Psoas muscle (tissue), 8 donors: ENCODE measurements at places on chromosomes 7 and 10.

DNA sequence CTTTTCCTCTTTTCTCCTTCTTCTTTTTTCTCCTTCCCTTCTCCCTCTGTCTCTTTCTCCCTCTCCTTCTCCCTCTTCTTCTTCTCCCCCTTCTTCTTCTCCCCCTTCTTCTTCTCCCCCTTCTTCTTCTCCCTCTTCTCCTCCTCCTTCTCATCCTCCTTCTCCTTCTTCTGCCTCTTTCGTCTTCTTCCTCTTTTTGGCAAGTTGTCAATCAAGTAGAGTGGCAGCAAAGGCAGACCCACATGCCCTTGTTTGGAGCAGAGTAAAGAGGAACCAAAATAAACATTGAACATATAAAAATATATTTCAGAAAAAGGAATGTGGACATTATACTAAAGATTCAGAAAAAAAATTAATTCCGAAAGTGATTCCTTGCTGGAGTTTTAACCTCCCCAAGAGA, 59.6 kb upstream of the ZNF33B start:
- DNase-seq, result no peak

GRCh38 chr7:105874055-105874454, 2.3 kb downstream of the ATXN7L1 start:
- DNase-seq, result no peak

DNA sequence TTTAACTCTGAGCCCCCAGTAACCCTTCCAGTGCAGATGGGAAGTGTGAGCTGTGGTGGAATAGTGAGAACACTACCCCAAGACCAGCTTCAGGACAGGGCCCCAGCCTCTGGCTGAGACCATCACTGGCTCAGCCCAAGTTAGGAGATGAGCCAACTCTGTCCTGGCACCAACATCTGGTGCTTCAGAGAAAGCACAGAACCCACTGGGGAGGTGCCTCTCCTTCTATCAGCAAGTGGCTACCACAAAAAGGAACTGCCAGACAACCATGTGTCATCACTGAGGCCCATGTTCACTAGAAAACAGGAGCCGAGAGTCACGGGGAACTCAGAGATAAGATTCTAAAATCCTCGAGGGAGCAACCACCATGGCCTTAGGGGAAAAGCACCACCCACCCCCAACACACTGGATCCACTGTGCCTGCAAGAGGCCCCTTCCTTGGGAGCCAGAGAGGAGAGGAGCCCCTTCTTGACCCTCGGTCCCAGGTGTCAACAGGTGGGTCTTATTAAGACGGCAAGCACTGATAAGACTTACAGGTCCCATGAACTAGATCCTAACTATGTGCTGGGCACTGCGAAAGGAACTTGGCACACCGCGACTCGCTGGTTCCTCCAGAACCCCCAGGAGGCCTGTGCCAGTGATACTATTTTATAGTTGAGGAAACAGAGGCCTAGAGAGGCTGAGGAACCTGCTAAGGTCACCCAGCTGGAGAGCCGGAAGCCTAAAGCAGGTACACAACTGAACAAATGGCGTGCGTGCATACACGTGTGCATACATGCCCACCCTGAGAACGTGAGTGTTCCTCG, 102.7 kb downstream of the FAM53B start:
- DNase-seq, result no peak

- no peak for DNase-seq
Measured at GRCh38 chr10:69712342-69712741, 82.3 kb downstream of the FAM241B start.

GRCh38 chr7:135768467-135768866, 19.9 kb upstream of the FAM180A start:
- no peak for DNase-seq

- no peak for DNase-seq
Measured at GRCh38 chr7:154628556-154628955, 374.4 kb downstream of the PAXIP1 start.

DNA sequence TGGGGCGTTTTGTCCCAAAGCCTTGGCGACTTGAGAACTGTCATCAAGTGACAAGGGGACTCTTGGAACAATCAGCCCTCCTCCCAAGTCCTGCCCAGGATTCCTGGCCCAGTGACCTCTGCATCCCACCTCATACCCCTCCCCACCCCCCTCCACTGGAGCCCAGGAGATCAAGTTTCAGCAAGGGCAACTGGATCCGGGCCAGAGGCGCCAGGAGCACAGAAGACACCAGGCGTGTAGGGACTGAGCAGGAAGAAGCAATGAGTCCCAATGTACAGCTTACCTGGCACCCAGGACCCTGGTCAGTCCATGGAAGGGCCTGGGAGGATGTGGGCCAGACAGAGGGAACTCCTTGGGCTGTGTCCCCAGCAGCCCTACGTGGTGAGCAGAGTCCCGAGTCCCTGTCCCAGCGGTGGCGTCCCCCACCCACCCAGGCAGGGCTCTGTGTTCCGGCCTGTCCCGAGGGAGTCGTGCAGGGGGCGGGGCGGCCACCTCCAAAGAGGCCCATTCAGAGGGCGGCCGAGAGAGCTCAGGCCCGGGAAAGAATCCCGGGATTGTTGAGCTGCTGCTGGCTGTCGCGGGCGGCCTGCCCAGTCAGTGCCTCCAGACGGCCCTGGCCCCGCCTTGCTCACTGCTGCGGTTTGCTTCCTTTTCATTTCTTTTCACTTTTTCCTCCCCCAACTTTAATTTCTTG, 254.1 kb downstream of the TNS3 start:
- DNase-seq, result peak; percentile 90

- DNase-seq, result no peak
Measured at GRCh38 chr10:43968076-43968475, 319.4 kb upstream of the ZNF32 start.

DNA sequence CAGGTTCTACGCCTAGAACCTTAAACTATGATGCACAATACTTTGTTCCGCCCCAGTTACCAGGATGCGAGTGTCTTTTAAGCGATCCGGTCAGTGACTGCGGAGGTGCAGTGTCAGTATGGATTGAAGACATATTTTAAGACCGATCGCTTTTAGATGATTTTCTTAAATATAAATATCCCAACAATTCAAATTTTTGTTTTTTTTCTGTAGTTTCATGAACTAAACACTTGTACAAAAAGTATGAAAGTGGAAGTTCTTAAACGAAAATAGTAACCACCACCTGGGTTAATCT, 835 bp downstream of the COMMD3 start:
- no peak for DNase-seq

- DNase-seq, result no peak
Measured at GRCh38 chr10:43299579-43299978, 32.7 kb upstream of the RASGEF1A start.

DNA sequence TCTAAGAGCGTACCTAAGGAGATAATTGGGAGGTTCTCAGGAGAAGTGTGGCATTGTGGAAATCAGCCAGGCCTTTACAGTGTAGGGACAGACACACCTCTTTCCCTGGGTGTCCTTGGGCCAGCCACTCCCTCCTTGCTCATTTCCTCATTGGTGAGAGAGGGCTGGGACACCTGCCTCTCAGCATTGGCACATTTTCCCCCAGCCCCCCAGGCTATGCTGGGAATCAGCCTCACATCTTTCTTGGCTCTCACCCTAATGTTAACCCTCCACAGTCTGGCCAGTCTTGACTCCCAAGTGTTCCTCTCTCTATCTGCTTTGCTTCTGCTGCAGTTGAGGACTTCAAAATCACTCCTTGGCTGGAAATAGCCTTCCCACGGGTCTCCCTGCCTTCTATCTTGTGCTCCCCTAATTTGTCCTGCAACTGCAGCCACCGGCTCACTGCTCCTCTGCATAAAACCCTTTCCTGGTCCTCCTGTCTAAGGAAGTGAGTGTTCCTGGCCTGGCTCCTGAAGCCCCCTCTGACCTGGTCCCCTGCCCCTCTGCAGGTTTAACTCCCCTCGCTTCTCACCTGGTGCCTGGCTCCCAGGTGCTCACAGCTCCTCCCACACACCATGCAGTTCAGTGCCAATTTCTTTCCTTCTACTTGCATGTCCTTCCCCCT, 15.8 kb downstream of the TBXAS1 start:
- no peak for DNase-seq

DNA sequence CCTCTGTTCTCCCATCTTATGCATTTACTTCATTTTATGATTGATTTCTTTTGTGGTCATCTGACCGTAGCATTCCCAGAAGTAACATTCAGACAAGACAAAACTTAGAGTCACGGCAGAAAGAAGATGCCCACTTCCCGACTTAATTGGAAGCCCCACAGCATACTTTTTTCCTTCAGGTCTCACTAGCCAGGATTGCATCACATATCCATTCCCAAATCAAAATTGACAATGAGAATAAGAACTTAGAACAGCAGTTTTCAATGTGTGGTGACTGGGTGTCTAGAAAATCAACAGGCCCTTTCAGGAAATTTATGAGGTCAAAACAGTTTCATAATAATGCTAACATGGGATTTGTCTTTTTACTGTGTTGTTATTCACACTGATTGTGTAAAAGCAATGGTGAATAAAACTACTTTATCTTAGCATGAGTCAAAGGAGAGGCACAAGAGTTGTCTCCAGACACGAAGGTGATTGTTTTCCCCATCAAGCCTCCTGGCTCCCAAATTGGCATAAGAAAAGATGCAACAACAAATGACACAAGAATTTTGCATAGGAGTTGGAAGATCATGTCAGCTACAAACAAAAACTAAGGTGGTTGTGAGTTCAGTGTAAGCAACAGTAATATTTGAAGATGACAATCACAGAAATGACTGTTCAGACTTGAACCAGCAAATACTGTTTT, 493.9 kb downstream of the HTR7 start:
- DNase-seq, result no peak

GRCh38 chr7:21980926-21981500, 35.3 kb upstream of the CDCA7L start:
- no peak for DNase-seq

DNA sequence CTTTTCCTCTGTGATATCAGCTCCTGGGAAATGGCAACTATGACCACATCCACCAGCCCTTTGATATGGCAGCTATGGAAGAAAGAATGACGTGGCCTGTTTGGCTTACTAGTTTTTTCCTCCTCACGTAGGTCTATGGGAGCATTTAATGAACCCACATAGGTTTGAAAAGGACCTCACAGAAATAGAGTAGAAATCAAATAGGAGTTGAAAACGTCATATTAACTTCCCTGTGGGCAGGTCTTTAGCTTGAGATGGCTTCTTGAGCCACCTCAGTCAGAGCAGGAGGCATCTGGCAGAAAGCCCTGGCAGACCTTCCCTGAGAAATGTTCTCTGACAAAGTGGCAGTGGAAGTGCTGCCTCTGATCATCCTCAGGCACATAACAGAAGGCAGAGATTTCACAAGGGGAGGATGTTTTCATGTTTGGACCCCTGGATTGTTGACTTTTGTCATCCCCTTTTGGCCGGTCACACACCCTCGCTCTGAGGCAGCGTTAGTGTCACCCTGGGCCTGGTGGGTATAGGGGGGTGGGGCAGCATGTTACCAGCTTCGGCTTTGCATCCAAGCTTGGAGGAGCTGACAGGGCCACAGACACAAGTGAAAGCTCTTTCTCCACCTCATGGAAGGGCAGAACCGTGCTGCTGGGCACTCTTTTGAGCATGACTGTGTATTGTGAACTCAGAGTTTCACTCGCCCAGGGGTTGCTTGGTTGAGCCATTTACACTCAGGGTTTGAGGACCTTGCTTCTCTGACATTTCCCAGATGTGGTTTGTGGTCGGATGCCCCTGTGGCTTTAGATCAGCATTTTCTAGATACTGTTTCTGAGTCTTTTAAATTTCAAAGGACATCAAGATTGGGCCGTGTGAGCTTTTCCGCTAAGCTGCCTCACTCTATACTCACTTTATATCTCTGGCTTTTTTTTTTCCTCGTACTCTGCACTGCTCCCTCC, 184.2 kb downstream of the STK31 start:
- DNase-seq, result no peak

DNA sequence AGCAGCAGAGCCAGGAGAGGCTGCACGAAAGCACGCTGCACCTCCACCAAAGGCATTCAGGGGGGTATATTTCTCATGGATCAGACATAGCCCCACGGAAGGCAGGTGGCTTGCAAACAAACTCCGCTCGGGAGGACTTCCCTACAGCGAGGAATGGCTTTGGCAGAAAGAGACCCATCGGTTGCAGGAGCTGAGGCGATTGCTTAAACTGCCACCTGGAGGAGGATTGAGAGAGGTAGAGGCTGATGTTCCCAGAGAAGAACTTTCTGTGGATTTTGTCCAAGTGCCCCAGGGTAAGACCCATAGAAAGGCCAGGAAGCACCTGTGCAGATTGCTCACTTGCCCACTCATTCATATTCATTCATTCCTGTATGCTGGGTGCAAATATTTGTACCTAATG, 89.1 kb downstream of the NEUROD6 start:
- no peak for DNase-seq

DNA sequence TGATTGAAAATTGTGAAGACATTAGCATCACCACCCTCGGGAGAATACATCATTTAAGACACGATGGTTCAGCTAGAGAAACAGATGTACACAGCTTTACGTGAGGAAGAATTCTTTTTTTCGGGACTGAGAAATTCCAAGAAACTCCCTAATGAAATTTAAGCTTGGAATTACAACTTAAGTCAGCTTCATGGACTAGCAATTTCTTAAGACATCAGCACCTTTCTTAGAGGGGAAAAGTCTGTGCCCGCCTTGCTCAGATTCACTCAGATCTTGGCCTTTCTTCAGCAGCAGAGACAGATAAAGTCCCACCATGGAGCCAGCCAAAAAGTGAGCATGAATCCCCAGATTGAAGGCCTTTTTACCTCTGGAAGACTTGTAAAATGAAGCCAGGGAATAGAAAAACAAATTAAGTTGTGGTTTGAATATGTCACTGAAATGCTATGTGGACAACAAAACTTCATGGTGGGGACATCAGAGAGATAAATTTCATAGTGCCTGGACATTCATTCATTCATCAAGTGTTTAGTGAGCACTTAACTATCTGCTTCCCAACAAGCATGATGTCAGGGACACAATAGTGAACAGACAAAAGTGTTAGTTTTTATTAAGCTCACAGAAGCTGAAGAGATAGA, 32.1 kb downstream of the PRKG1 start:
- no peak for DNase-seq

- no peak for DNase-seq
Measured at GRCh38 chr10:58660575-58661255, 148.0 kb downstream of the BICC1 start.

GRCh38 chr7:3068530-3068929, 24.9 kb upstream of the CARD11 start:
- DNase-seq, result no peak

GRCh38 chr10:96218826-96219225, 52.5 kb downstream of the BLNK start:
- no peak for DNase-seq

DNA sequence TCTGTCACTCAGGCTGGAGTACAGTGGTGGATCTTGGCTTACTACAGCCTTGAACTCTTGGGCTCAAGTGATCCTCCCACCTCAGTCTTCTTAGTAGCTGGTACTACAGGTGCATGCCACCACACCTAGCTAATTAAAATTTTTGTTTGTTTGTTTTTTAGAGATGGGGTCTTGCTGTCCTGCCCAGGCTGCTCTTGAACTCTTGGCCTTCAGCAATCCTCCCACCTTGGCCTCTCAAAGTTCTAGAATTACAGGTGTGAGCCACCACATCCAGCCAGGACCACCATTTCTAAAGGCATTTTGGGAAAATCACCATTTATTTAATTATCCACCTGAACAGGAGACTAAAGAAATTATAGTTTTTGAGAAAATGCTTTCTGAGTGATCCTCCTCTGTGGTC, 252.3 kb downstream of the PRPF18 start:
- DNase-seq, result no peak
